ENCODE measurements at places on chromosomes 3 and 15. TPM values are rescaled to one million over a fixed set of nuclear protein-coding genes. Genes with fewer than 3 reads are reported as not detected.

Gene PPP2R3A
- 23.9 TPM for total RNA-seq

Gene WNT5A
- total RNA-seq = 145 TPM

Gene SEMA3F
- 16.5 TPM for total RNA-seq

Gene HRG
- not detected for total RNA-seq

Gene RTP3
- total RNA-seq = not detected

Gene ALG3
- total RNA-seq = 26.8 TPM

Gene MOBP
- total RNA-seq = not detected

Gene PLA1A
- under 0.01 TPM for total RNA-seq

- peaks cover 58% of the 10 kb centered on the region for H3K36me3 ChIP-seq
- H3K4me3 ChIP-seq = peak overlapping the region; percentile 88
- peak; percentile 62 for DNase-seq
- no peaks in the 10 kb centered on the region for H3K27me3 ChIP-seq
- peaks cover 34% of the 10 kb centered on the region for H3K4me1 ChIP-seq
These were observed 1.6 kb downstream of the PTX3 start for GRCh38 chr3:157438194-157438730.

DNA sequence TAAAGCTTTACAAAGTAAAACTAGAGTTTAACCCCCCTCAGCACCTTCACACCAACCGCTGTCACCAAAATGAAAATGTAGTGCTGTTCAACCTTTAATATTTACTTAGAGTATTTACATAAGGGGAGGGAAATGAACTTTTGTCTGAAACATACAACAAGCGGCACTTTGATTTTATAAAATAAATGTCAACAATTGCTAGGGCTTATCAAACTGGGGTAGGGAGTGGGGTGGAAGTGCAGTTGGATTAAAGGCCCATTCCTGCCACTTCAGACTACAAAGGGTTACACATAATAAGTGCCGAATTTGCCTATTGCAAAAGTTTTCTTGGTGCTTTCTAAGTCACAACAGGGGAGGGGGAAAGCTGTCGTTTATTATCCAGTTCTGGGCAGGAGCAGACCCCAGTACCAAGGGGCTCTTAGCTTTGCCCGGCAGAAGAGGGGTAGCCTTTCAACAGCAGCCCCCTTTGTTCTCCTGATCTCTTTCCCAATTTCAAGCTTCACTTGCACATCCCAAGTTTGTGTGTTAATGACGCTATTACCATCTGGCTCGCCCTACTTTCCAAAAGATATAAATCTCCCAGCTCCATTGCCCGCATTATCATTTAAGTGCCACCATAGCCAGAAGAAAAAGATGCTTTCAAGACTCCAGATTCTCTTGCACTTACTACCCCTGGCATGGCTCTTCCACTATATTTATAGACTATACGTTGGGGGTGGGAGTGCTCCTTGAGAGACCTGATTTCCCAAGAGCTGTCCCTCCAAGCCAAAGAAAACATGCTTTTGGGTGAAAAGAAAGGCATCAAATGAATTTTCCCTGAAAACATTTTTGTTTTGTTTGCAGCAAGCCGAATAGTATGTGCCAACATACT lies 17.0 kb downstream of the SOX2 start:
- no peaks in the 10 kb centered on the region for H3K4me1 ChIP-seq
- H3K27me3 ChIP-seq = peaks cover 57% of the 10 kb centered on the region
- DNase-seq = no peak
- H3K4me3 ChIP-seq = no peak overlapping the region

- H3K4me3 ChIP-seq = no peak overlapping the region
- DNase-seq = no peak
- H3K27me3 ChIP-seq = no peaks in the 10 kb centered on the region
- peaks cover 2% of the 10 kb centered on the region for H3K36me3 ChIP-seq
- peaks cover 25% of the 10 kb centered on the region for H3K4me1 ChIP-seq
These were observed 83.4 kb downstream of the ATP1B3 start for GRCh38 chr3:141959589-141960554.

GRCh38 chr3:37628711-37629301 lies 232.9 kb upstream of the CTDSPL start:
- peaks cover 7% of the 10 kb centered on the region for H3K27me3 ChIP-seq
- no peaks in the 10 kb centered on the region for H3K36me3 ChIP-seq
- DNase-seq = no peak
- H3K4me3 ChIP-seq = no peak overlapping the region
- H3K4me1 ChIP-seq = no peaks in the 10 kb centered on the region

GRCh38 chr15:66964111-66964738 lies 101.2 kb upstream of the SMAD3 start:
- H3K4me3 ChIP-seq = no peak overlapping the region
- H3K27me3 ChIP-seq = no peaks in the 10 kb centered on the region
- H3K4me1 ChIP-seq = no peaks in the 10 kb centered on the region
- no peaks in the 10 kb centered on the region for H3K36me3 ChIP-seq
- no peak for DNase-seq
- no peak overlapping the region for H3K27ac ChIP-seq

- no peak overlapping the region for H3K4me3 ChIP-seq
- H3K4me1 ChIP-seq = no peaks in the 10 kb centered on the region
- no peaks in the 10 kb centered on the region for H3K36me3 ChIP-seq
These were observed 28.0 kb upstream of the TMOD3 start for GRCh38 chr15:51801391-51801835.

DNA sequence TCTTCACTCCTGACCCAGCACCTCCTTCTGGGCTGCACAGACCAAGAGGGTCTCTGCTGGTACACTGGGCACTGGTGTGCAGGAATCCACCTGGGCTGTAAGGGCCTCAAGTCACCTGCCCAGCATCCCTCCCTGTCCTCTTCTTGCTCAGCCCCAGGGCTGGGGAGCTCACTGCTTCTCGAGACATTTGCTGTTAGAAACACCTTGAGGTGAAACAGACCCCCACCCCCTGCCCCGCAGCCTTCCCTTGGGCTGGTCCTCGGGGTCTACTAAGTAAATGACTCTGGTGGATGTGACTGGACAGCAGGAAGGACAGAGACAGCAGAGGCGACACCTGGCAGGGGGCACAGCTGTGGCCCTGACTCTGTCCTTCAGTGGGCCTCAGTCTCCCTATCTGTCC lies 29.1 kb downstream of the LOXL1 start:
- H3K4me3 ChIP-seq = no peak overlapping the region
- H3K4me1 ChIP-seq = peaks cover 53% of the 10 kb centered on the region
- peak overlapping the region; percentile 6 for H3K27ac ChIP-seq
- H3K36me3 ChIP-seq = peaks cover 22% of the 10 kb centered on the region
- DNase-seq = peak; percentile 27
- no peaks in the 10 kb centered on the region for H3K27me3 ChIP-seq

- no peaks in the 10 kb centered on the region for H3K36me3 ChIP-seq
- peak overlapping the region; percentile 97 for H3K27ac ChIP-seq
- no peak for DNase-seq
- no peaks in the 10 kb centered on the region for H3K27me3 ChIP-seq
These were observed 5.2 kb downstream of the SETD5 start for GRCh38 chr3:9402410-9403228.

GRCh38 chr3:124791142-124791541 lies 60.9 kb downstream of the UMPS start:
- H3K27me3 ChIP-seq = no peaks in the 10 kb centered on the region
- DNase-seq = peak; percentile 46
- peaks cover 15% of the 10 kb centered on the region for H3K36me3 ChIP-seq
- peaks cover 52% of the 10 kb centered on the region for H3K4me1 ChIP-seq
- peak overlapping the region; percentile 12 for H3K4me3 ChIP-seq
- H3K27ac ChIP-seq = peak overlapping the region; percentile 95

DNA sequence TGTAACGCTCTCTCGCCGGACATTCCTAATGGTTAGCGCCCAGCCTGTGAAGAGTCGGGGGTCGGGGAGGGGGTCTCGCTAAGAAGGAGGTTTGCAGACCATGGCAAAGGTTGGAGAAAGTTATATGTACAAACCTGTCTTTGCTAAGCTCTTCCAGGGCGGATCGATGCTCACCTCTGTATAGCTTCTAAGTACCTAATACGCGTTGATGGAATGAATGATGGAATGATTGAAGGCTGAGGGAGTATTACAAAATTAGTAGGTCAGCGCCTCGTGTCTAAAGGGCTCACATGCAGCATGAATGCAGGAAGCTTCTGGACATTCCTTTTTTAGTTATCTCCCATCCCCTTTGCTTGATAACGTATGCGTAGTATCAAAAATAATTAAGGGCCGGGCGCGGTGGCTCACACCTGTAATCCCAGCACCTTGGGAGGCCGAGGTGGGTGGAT lies 305 bp upstream of the KPNA1 start:
- no peaks in the 10 kb centered on the region for H3K36me3 ChIP-seq
- H3K4me3 ChIP-seq = peak overlapping the region; percentile 87
- H3K27ac ChIP-seq = peak overlapping the region; percentile 82
- peaks cover 19% of the 10 kb centered on the region for H3K4me1 ChIP-seq

DNA sequence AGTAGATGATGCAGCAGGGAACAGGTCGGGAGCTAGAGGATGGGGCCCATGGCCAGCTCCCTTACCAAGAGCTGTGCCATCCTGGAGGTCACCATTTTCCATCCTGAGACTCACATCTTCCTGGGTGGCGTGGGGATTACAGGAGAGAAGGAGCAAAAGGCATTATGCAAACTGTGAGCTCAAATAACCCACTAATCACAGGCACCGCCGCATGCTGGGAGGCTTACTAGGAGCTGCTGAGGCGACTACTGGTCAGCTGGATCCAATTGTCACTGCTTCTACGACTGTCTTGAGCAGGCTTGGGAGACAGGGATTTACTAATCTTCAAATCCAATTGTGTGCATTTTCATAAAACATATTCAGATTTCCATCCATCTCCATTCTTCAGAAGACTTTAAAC lies 12.5 kb upstream of the KBTBD12 start:
- no peak for DNase-seq
- no peaks in the 10 kb centered on the region for H3K4me1 ChIP-seq
- peaks cover 20% of the 10 kb centered on the region for H3K27me3 ChIP-seq
- no peaks in the 10 kb centered on the region for H3K36me3 ChIP-seq

DNA sequence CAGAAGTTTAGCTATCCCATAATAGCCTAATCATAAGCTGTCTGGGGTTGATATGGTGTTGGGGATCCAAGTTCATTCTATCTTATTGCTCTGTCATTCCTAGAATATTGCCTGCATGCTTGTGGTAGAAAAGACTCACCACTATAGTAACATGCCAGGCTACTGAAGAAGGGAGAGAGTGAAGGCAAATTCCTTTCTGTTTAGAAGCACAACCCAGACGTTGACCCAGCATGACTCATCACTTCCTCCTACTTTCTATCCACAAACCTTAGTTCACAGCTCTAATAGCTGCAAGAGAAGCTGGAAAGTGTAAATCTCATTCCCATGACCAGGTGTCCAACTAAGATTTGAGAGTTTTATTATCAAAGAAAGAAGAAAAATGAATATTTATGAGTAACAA lies 57.8 kb upstream of the NMD3 start:
- no peaks in the 10 kb centered on the region for H3K27me3 ChIP-seq
- H3K4me1 ChIP-seq = peaks cover 6% of the 10 kb centered on the region
- peak; percentile 80 for DNase-seq
- no peak overlapping the region for H3K4me3 ChIP-seq
- peak overlapping the region; percentile 77 for H3K27ac ChIP-seq
- peaks cover 5% of the 10 kb centered on the region for H3K36me3 ChIP-seq

DNA sequence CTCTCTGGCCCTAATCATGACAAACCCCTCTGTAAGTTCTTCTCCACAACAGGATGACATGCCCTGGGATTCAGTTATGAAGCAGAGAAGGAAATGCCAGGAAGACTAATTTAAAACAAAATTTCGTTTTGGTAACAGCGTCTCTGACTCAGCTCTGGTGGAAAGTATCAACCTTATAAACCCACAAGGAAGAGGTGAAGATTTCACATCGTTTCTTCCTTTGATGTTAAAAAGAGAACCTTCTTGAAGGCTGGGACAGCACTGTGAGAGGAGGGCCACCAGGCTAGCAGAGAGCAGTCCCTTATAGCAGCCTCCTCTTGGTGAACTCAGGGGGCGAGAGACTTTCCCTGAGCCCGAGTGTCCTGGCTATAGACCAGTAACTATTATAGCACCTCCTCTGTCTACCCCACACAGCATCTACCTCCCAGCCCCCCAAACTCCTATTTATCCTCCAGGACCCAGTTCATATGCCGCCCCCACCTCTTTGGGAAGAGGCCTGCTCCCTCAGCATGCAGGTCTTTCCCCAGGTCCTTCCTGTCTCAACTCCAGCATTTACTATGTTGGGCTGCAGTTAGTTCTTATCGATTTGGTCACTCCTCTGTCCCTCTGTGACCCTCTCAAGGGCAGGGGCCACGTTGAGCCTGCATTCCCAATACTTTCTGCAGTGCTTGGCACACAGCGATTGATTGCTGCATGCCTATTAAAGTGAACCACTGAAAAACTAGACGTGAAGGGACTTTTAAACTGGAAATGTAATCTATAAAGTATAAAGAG lies 321.5 kb upstream of the ICE2 start:
- H3K27ac ChIP-seq = peak overlapping the region; percentile 70
- H3K36me3 ChIP-seq = no peaks in the 10 kb centered on the region
- no peaks in the 10 kb centered on the region for H3K27me3 ChIP-seq
- peaks cover 33% of the 10 kb centered on the region for H3K4me1 ChIP-seq
- no peak overlapping the region for H3K4me3 ChIP-seq
- no peak for DNase-seq

DNA sequence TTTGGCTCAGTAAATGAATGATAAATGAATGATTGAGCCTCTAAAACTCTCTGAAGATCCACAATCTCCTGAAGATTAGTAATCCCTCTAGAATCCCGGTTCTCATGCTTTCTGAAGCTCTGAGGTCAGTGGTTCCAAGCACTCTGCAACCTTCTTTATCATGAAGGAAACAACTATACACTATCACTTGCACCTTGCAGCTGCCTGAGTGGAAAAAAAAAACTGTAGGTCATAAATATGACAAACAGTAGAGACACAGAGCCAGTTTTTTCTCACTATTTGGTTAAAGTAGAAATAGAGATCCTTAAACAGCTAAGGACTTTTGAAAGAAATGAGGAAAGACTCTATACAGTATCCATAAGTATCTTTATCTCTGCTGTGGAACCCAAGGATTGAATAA lies 122.0 kb upstream of the CRBN start:
- H3K27me3 ChIP-seq = no peaks in the 10 kb centered on the region
- H3K4me1 ChIP-seq = no peaks in the 10 kb centered on the region
- DNase-seq = no peak
- H3K27ac ChIP-seq = no peak overlapping the region

GRCh38 chr3:17602126-17602525 lies 140.3 kb downstream of the TBC1D5 start:
- DNase-seq = peak; percentile 30
- no peak overlapping the region for H3K27ac ChIP-seq
- no peak overlapping the region for H3K4me3 ChIP-seq
- peaks cover 6% of the 10 kb centered on the region for H3K4me1 ChIP-seq
- no peaks in the 10 kb centered on the region for H3K27me3 ChIP-seq
- no peaks in the 10 kb centered on the region for H3K36me3 ChIP-seq

- no peaks in the 10 kb centered on the region for H3K36me3 ChIP-seq
- no peaks in the 10 kb centered on the region for H3K27me3 ChIP-seq
- no peak overlapping the region for H3K4me3 ChIP-seq
- peaks cover 39% of the 10 kb centered on the region for H3K4me1 ChIP-seq
- H3K27ac ChIP-seq = peak overlapping the region; percentile 27
These were observed 136.6 kb upstream of the PTX3 start for GRCh38 chr3:157300094-157300493.

GRCh38 chr15:65058394-65059368 lies 9.1 kb downstream of the RASL12 start:
- H3K4me1 ChIP-seq = peaks cover 4% of the 10 kb centered on the region
- no peak for DNase-seq
- H3K4me3 ChIP-seq = no peak overlapping the region
- H3K27me3 ChIP-seq = peaks cover 18% of the 10 kb centered on the region
- H3K27ac ChIP-seq = no peak overlapping the region
